ENCODE measurements at places on chromosomes 3 and 15.

DNA sequence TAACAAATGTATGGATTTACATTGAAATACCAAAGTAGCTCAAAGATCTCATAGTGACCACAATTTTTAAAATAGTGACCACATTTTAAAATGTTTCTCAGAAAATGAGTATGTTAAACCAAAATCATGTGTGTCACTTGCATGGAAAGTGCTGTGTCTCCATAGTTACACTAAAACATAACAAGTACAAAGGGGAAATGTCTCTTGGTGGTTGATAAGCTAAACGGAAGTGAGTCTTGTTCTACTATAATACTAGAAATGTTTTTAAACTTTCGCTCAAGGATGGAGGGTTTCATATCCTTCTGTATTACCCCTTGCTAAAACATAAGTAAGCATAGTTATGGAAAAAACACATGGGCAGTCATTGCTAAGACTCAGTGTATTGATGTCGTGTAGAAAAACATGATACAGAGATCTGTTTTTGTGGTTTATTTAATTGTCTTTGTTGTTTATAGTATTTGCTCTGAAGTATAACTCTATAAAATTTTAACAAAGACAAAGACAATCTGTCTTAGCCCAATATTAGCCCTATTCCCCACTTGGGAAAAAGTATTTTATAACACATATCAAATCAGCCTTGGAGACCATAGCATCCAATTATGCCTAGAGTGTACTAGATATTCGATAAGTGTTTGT, 27.0 kb upstream of the DENND4A start:
- DNase-seq: no peak

GRCh38 chr3:59995563-59995962, 945.7 kb upstream of the CFAP20DC start:
- DNase-seq: no peak

DNA sequence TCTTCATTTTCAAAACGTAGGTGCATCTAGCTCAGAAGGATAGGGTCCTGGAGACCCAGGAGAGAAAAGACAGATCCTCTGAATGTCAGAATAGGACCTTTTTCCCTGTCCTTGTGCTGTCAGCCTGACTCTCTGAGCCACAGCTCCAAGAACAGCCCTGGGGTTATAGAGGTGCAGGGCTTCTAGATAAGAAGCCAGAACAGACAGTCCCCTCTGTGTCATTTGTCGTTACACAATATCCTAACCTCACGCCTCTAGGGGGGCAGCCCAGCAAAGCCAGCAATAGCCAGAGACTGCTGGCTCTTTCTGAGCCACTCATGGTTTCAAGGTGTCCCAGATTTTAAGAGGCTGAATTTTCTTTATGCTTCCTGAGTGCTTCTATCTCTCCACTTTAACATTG, 153.2 kb upstream of the THBS1 start:
- DNase-seq: no peak

- DNase-seq: no peak
Measured at GRCh38 chr3:10552631-10552943, 47.2 kb upstream of the ATP2B2 start.

DNA sequence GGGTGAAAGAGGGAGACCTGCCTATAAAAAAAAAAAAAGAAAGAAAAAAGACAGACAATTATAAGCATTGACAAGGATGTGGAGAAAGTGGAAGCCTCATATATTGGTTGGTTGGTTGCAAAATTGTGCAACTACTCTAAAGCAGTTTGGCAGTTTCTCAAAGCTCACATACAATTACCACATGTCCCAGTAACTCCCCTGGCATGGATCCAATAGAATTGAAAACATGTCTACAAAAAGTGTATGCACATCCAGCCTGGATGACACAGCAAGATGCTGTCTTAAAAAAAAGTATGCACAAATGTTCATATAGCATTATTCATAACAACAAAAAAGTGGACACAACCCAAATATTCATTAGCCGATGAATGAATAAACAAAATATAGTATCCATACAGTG, 19.5 kb downstream of the SETMAR start:
- DNase-seq: no peak

DNA sequence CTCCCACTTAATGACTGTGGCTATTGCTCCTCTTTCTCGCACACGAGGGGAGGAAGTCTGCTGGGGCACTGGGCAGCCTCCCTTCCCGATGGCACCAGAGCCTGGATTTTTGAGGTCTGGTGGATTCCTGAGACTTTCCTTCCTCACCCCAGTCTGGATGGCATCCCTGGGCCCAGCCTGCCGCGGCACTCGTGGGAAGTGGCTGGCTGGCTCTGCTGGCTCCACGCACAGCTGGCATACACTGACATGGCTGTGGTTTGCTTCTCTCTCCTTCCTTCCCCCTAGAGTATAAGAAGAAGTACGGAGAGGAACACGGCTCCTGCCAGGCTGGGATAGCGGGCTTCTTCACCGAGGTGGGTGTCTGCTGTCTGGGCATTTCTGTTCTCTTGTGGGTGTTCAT, 319.8 kb upstream of the LRRFIP2 start:
- DNase-seq: no peak

DNA sequence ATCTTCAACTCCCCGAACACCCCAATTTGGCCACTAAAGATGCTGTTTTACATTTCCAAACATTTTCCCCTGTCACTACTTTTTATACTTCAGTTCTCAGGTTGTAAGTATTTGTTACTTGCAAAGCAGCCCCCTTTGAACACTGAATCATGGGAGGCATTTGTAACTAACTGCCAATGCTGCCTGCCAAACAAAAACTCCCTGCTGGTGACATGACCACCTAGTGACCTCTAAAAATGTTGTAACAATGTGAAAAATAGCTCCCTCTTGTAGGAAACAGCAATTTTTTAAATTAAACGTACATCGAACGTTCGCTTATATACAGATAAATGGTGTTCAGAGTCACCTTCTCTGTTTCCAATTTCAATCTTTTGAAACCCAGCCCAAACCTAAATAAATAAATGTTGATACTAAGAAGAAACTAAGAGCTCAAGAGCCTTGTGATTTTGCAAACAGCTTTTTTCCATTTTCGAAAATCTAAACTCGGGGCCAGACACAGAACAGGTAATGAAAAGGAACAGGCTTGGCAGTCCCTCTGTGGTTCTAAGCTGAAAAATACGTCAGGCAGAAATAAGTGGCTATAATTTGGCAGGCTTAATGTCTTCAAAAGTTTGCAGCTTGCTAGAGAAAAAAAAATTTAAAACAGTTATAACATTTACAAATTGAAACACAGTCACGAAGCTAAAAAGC, 268.6 kb upstream of the WNT5A start:
- no peak for DNase-seq

- DNase-seq: no peak
Measured at GRCh38 chr3:20849975-20850374, 664.0 kb upstream of the SGO1 start.

GRCh38 chr15:34986326-34986725, 1.8 kb downstream of the ZNF770 start:
- DNase-seq: no peak

Measured in activated gamma-delta T cell treated with Interleukin-2 at 50 U/mL for 16 hours (primary cell).